Esophagus squamous epithelium (tissue), 5 donors: ENCODE measurements at places on chromosomes 16 and 17. TPM values are rescaled to one million over a fixed set of nuclear protein-coding genes. Genes with fewer than 3 reads are reported as not detected.

Gene CRYM
- 2.0 TPM for total RNA-seq

Gene ITGAL
- 3.1 TPM for total RNA-seq

Gene GNG13
- not detected for total RNA-seq

Gene METTL9
- total RNA-seq: 82.3 TPM

Gene UQCRC2
- 195 TPM for total RNA-seq

DNA sequence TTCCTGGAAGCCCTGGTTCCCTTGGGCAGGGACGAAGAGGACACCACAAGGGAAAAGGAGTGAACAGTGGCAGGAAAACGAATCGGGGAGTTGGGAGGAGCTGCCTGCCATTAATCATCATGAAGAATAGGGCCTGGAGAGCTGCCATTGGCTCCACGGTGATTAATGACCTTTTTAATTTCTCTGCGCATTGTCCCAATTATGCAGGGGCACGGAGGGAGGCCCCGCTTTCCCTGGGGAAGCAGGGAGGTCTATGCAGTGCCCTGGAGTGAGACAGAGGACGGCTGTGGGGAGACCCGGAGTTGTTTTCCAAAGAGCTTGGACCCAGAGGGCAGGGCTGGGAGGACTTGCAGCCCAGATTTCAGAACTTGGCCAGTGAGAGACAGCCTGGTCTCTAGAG is 338.9 kb upstream of the C16orf82 start:
- no peak for DNase-seq

- DNase-seq: no peak
Observed at GRCh38 chr17:11554542-11554941, 43.7 kb upstream of the DNAH9 start.

DNA sequence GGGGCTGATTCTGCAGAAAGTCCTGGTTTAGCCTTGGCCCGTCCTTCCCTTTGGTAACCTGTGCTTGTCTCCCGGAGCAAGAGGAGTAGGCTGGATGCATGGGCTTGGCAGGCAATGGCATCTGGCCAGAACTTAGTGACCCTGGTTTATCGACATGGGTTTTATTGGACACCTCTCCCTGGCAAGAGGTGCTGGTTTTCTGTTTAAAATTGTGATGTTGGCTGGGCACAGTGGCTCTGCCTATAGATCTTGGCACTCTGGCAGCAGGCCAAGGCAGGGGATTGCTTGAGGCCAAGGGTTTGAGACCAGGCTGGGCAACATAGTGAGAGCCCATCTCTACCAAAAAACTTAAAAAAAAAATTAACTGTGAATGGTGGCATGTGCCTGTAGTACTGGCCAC is 31.2 kb downstream of the SLC12A3 start:
- DNase-seq: no peak

- DNase-seq: no peak
Observed at GRCh38 chr17:82603981-82604448, 44.2 kb downstream of the WDR45B start.

GRCh38 chr16:64132759-64133361 is 989.0 kb downstream of the CDH11 start:
- no peak for DNase-seq

GRCh38 chr17:60149691-60150582 is at the start of gene CA4:
CA4 (plus strand) TSS chr17:60149973; CDS start chr17:60150035, 62 bp downstream.
- DNase-seq: no peak
